ENCODE measurements at places on chromosomes 7 and 10.

- no peak for DNase-seq
These were observed 120.3 kb downstream of the NRG3 start for GRCh38 chr10:81995254-81995653.

- no peak for DNase-seq
These were observed at the start of gene MKX for GRCh38 chr10:27745732-27746396. Gene MKX (minus strand): TSS chr10:27745819. CDS start chr10:27743415, 2,404 bp downstream.

GRCh38 chr10:78215645-78216044 lies 182.0 kb downstream of the RPS24 start:
- DNase-seq: no peak

DNA sequence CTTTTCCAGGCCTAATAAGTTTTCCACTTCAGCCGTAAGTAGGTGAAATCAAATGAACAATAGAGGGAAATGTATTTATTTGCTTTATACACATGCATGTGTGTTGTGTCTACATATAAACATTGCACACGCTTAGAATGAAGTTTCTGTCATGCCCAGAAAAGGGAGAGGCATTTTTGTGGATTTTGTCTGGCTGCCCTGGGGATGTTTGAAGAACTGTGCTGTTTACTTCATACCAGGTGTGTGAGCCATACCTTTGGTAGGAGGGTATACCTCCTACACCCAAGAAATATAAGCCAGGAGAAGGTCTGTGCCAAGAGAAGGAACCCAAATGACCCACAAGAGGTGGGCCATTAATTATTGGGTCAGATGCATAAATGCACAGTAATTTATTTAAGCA lies 12.8 kb downstream of the GATAD1 start:
- no peak for DNase-seq

DNA sequence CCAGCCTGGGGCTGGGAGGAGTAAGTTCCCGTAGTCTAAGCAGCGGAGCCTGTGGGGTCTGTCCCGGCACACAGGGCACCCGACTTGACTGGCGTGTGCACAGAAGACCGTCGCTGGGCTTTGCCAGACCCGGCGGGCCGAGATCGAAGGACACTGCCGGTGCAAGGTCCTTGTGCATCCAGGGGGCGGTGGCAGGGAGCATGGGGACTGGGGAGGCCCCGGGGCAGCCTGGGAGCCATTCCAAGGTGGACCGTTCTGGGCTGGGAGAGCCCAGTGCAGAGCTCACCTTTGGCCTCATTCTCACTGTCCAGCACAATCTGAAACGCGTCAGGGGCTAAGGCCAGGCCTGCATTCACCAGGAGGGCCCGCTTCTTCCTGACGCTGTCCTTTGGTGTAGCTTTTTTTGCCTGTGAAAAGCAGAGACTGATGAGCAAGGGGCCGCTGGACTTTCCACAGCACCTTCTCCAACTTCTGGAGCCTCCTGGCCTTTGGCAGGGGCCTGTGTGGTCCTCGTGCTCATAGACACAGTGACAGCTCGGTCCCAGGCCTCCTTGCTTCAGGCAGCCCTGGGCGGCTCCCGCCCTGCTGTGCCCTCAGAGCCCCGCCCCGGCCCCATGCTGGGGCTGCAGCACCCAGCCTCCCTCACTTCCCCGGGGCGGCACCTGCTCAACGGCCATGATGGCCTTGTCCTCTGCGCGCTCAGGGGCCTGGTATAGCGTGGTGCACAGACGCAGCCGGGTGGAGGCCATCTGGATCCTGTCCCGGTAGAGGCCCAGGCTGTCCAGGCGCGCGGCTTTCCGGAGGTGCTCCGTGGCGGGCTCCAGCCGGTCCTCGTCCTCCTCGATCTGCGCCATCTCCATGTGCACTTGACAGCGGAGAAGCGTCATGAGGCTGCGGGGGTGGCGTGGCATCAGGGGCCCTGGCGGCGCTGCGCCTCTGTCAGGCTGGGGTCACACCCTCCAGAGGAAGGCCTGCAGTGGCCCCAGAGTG lies 20.3 kb downstream of the CFAP46 start:
- no peak for DNase-seq
